ENCODE measurements at places on chromosomes 7 and 10.
A peak's percentile ranks its signal among the peaks of the same experiment; 100 is the strongest.

DNA sequence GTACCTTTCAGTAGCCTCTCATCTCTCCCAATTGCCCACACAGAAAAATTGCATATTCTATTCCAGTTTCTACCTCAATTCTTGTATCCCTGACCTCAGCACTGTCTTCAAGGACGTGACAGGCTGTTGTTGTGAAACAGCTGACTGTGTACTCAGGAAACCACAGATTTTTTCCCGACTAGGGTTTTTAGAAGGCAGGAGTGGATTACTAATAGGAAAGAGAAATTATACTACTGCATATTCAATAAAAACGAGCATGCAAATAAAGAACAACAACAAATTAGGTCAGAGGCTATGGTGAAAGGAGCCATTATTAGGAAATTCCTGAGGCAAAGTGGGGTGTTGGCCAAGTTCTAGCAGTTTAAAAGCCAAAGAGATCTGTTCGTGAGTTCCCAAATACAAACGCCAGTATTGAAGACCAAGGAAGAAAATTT, 93.4 kb downstream of the DOCK4 start:
- DNase-seq = peak; percentile 28

DNA sequence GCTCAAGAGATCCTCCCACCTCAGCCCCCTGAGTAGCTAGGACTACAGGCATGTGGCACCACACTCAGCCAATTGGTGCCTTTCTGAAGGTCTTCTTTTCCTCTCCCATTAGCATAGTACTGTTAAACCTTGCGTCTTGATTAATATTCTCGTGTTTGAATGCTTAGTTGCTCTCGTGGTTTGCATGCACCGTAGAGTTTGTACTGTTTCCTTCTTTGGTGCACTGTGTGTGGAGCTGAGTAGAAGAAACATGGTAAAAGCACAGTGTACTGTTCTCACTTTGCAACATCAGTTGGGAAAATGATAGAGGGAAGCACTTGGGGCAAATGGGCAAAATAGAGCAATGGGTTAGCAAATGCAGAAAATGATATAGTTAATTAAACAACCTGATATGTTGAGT, 27.6 kb upstream of the RPA3 start:
- no peak for DNase-seq

GRCh38 chr10:12287772-12288171, 61.6 kb upstream of the CAMK1D start:
- DNase-seq = no peak

DNA sequence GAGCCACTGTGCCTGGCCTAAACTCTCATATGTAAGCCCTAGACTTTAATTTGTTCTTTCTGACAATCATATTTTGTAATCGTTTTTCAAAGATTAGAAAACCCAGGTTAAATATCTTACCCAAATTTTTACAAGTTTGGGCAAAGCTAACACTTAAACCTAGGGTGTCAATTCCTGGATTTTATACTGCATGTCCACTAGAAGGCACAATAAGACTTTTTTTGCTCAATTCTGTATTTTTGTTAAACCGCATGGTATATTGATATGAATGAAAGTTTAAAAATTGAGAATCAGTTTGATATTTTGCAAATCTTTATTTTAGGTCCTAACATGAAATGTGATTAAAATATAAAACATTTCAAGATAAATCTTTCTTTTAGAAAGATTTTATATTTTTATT, 29.3 kb downstream of the DYNC2I1 start:
- DNase-seq = no peak

GRCh38 chr10:24951201-24952142, 934 bp downstream of the PRTFDC1 start:
- DNase-seq = peak; percentile 14
